ENCODE measurements at places on chromosomes 1 and 21.

GRCh38 chr1:230498704-230499103 lies 72.6 kb upstream of the PGBD5 start:
- peak; percentile 62 for DNase-seq

- DNase-seq = no peak
Observed at GRCh38 chr1:5601516-5601915, 390.7 kb downstream of the NPHP4 start.

GRCh38 chr1:66596191-66596590 lies 62.2 kb downstream of the SGIP1 start:
- DNase-seq = no peak

DNA sequence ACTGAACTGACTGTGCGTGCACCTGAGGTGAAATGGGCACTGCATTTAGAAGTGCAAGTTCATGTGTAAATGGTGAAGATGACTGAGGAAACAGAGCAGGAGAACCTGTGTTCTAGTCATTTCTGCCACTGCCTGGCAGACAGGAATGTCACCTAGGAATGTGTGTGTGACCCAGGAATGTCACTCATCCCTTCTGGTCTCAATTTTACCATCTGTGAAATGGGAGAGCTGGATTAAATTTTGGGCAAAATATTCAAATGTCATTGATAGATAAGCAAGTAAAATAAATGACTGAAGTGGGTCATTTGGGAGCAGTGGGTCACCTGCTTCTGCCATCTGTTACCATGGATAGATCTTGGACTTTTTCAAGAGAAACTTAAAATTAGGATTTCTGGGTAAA lies 42.2 kb downstream of the SLC35F3 start:
- DNase-seq = no peak

GRCh38 chr1:247316590-247317197 lies 15.0 kb downstream of the ZNF496 start:
- DNase-seq = no peak

- DNase-seq = no peak
Observed at GRCh38 chr21:28516991-28517592, 475.6 kb downstream of the LTN1 start.

DNA sequence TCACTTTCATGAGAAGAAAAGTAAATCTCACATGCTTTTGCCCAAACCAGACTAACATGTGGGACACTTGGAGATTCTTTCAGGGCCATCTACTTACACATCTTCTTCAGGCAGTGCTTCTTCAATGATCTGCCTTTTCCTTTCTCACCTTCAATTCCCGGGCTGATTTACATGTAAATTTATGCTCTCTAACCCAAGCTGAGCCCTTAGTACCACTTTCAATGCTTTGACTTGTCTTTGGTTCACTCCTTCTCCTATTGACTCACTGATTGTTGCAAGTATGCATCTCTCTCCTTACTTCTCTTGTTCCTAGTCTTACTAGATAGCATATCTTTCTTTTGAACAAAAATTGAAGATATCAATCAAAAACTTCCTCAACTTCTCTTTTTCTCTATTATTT lies 154.2 kb upstream of the DEPDC1 start:
- DNase-seq = no peak

- no peak for DNase-seq
Observed at GRCh38 chr21:18228060-18228739, 16.4 kb upstream of the CHODL start.

DNA sequence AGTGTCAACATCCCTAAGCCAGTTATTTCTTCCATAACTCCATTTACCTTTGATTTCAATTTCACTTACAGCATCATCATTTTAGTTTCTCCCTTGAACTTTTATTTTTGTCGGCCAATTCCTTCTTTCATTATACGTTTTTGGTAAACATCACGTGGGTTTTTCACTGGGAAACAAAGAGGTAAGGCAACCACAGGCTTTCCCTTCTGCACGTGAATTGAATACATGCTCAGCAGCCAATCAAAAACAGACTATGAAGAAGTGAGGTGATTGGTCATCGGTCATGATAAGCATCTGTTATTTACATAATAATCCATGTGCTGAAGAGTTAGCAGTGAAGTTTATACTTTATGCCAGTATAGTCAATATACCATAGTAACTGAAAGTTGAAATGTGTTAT lies 98.7 kb downstream of the NCAM2 start:
- DNase-seq = no peak

GRCh38 chr1:158507511-158507910 lies 35.5 kb downstream of the OR10R2 start:
- DNase-seq = no peak

DNA sequence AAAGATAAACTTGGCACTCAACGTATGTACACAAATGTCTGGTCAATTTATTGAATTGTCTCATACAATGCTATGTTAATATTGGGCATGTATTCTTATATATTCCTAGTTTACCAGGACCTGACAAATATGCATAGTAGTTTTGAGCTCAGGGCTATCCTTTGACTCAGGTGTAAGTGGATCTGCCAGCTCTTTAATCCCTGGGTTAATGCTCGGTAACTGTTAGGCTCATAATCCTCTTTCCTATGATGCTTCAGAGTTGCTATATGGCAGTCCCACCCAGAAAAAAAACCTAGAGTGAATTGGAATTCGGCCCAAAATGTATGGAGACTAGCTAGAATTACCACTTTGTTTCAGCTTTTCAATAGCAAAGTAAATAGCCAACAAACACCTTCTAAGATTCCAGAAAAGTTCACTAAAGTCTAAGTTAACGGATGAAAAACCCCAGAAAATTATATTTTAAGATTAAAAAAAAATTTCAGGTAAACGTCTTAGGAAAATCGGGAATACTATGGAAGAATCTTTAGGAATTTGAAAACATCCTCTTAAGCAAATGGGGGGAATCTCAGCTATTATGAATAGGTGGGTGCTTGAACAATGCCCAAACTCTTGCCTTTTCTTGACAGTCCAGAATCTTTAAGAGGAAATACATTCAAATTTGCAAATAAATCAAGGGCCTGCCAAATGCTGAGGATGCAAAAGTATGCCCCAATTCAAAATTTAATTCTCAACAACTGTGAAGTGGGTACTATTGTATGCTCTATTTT lies 10.9 kb downstream of the H3-3A start:
- DNase-seq = no peak

- DNase-seq = no peak
Observed at GRCh38 chr1:25061261-25061995, 131.4 kb upstream of the RUNX3 start.

DNA sequence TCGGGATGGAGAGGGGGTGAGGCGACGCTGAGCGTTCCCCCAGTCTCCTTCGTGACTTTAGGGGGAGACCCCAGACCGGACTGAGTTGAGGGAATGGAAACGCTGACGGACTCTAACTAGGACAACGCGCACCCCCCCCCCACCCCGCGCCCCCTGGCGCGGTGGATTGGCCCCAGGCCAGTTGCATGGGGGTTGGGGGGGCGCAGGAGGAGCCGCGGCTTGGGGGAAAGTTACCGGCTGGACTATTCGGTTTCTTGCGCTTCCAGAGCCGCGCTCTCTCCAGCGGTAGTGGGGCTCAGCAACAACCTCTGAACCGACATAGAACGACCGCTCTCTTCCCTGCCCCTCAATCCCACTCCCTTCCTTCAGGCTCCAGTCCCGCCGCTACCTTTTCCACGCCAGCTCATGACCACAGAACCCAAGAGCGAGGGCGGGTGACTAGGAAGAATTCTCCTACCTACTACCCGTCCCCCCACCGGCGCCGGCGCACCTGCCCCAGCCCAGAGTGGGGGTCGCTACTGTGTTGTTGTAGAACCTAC lies 694 bp downstream of the ZBTB7B start:
- no peak for DNase-seq

DNA sequence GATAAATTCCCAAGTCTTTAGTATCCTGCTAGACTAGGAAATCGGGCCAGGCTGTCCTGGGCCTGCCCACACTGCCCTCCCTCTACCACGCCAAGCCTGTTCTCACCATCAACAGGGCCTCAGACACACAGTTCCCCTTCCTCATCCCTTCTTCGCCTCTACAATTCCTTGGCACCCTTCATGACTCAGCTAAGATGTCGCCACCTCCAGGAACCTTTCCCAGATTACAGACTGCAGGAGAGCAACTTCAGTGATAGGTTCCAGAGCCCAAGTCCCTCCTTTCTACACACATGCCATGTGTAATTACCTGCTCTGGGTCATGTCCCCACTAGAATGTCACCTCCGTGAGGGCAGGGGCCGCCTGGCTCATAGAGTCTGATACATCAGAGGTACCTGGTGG lies 3.3 kb downstream of the RIMS3 start:
- no peak for DNase-seq

GRCh38 chr1:183281553-183282091 lies 95.6 kb downstream of the LAMC2 start:
- peak; percentile 34 for DNase-seq

DNA sequence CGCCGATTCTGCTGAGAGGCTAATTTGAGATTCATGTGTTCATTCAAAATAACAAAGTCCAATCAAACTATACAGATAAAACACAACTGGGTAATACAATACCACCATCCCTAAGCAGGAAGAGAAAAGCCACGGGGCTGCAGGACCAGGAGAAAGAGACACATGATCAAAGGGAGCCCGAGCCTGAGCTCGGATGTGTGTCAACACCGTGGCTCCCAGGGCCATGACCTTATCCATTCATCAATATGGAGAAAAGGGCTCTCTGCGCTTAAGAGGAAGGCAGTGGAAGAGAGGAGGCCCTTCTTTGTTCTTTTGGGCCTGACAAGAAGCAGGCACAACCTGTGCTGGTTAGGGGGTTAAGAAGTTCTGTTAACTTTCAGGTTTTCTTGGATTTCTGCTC lies 56.7 kb downstream of the HUNK start:
- no peak for DNase-seq

GRCh38 chr1:52669696-52670095 lies 28.5 kb downstream of the COA7 start:
- DNase-seq = no peak

DNA sequence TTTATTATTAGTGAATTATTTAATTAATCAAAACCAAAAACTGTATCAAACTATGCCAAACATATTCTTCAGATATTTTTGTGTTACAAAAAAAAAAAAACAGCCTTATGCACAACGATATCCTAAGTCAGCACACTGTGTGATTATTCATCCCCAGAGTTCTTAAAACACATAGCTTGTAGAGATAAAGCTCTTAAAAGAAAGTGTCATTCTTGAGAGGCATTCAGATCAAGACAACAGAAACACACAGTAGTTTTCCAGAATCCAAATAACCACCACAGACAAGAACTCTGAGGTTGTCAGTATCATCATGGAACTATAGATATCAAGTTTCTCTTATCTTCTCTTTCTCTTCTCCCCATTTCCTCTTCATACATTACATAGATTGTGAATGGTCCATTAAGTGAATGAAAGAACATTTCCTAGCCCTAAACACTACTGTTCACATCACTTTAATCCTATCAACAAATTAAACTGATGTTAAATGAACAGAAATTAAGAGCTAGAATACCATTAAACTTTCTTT lies 13.5 kb downstream of the ZZZ3 start:
- no peak for DNase-seq

- DNase-seq = no peak
Observed at GRCh38 chr1:240666568-240667198, 54.7 kb upstream of the GREM2 start.

GRCh38 chr1:41411229-41411628 lies 50.0 kb downstream of the FOXO6 start:
- DNase-seq = no peak

DNA sequence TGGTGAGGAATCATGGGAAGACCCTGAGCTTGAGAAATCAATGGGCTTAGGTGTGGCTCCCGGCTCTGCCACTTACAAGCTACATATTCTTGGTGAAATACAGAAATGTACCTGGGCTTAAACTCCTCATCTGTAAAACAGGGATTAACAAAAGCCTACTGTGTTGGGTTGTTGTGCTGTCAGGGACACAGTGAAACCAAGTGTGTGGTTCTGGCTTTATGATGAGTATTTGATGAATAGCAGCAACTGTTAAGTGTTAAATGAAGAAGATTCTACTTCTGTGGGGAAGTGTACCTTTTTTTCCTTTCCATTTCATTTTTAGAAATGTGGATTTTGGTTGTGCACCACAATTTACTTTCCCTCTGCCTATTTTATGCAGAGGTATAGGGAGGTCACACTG lies 41.1 kb upstream of the DUSP10 start:
- no peak for DNase-seq

- peak; percentile 48 for DNase-seq
Observed at GRCh38 chr1:172359491-172359999, 60.9 kb upstream of the C1orf105 start.

DNA sequence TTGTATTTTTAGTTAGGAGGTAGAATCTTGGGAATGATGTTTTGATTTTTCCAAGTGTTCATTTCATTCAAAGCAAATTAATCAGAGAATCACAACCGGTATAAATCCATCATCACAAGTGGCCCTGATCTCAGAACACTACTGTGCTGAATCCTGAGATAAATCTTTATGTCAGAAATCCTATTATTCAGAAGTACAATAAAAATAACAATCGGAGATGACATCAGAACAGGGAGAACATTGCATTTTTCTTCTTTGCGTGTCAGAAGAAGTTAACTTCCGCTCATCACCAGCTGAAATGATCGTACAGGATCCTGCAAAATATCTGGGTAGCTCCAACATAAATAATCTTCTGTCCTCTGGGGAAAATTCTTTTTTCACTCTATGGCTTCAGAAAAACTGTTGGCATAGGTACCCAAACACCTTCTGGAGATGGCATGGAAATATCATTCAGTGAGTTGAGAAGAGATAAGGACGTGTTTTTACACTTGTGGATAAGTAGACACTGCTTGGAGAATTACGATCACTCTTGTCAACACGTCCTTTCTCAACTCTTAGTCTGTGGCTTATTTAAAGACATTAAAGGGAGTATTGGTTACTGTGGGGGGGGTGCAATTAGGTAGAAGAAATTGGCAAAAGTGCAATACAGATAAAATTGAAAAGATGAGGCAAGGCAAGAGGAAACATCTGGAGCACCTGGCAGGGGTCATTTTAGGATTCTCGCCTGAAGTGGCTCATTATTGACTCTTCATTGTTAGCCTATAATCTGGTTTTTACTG lies 46.9 kb upstream of the SMYD2 start:
- DNase-seq = peak; percentile 96

DNA sequence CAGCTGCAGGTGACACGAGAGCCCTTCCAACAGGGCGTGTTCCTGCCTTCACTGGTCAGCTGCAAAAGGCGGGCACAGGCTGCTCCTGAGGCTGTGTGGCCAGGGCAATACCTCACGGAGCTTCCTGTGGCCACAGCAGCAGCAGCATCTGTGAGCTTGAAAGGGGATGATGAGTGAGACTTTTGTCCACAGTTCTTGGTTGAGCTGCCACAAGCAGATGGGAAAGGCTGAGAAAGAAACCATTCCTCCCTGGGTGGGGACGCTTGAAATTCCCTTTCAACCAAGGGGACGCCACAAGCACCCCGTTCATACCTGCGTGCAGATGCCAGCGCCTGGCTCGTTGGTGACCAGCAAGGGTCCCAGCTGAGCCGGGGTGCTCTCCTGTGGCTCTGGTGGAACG lies 37.6 kb downstream of the B3GALT5 start:
- DNase-seq = no peak
